ENCODE measurements at places on chromosomes 4 and X.

DNA sequence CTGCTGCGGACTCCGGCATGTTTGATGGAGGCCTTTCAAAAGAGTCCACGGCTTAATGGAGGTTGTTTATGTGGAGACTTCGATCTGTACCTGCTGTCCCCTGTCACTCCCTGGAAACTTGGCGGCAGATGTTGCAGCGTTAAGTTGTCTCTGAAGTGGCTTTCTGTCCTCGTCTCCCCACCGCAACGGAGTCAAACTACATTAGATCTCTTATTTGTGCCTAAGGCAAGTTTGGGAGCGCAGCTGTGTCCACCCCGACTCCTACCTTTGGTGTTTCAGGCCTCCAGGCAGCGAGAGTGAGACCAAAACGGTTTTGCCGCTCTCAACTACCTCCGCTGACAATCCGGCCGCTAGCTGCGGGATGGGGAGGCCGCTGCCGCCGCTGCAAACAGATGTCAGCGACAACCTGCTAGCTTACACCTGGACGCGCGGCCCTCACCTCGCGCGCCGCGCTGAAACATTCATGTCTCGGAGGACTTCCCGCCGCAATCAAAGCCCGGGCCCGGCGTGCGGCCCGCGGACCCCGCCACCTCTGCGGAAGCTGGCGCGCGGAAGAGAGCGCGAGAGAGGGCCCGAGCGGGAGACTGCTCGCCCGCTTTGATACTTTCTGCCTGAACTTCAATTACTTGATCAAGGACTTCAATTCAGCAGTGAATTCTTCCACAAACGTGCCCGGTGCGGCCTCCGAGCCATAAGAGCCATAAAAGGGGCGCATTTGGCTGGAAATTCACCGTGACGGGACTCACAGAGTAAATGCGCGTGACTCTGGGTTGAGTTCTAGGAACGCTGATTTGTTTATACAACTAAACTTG is 108.4 kb downstream of the ANTXR2 start:
- peak; percentile 23 for DNase-seq

DNA sequence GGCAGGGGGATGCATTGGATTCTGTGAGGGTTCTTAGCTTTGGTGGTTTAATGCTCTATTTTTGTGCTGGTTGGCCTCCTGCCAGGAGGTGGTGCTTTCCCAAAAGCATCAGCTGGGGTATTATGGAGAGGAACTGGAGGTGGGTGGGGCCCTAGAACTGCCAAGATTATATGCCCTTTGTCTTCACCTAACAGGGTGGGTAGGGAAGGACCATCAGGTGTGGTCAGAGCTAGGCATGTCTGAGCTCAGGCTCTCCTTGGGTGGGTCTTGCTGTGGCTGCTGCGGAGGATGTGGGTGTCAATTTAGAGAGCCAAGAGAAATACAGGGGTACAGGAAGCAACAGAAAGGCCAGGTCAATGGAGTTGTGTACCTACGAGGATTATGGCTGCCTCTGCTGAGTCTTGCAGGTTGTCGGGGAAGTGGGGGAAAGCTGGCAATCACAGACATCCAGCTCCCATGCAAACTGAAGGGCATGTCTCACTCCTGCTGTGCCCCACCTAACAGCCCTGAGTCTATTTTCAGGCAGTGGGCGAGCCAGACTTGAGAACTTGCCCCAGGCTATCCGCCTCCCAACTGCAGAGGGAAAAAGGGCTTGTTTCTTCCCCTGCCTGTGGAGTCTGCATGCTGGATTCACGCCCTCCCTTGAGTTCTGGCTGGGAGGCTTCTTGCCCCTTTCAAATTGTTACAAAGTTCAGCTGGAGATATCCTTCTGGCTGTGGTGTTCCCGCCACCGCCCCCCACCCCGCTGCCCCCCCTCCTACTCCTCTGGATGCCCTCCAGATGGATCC is 212.0 kb downstream of the COMMD8 start:
- DNase-seq: no peak

DNA sequence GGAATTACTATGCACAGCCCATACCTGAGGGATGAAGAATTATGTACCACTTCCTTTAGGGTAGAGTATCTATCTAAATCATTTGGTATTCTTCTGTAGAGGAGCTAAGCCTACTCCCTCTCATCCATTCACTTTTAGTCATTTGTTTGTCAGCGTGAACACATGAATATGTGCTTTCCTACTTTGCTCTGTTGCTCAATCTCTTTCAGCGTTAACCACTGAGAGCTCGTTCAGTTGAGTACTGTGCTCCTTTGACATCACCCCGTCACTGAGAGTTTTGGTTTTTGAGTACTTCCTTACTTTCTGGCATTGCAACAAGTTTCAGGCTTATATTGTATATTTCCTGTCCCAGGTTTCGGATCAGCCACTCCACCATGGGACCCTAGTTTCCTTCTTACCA is 700.6 kb downstream of the NLGN4X start:
- DNase-seq: no peak

DNA sequence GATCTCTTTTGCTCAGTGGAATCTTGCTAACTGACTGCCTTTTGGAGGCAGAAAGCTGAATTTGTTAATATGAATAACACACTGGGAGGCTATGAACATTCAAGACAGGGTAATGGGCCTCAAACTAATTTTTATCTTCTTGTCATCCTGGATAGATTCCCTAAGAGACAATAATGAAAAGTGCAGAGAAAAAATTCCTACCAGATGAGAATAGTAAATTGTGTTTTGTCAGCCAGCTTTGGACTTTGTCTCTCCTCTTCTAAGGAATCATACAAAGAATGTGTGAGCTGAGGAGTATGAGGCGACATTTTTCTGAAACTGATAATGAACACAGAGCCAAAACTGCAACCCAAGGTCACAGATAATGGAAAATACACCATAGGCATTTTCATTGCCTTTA is 649.3 kb downstream of the IQCM start:
- DNase-seq: no peak

GRCh38 chrX:118205421-118206395 is 89.1 kb upstream of the KLHL13 start:
- DNase-seq: no peak

DNA sequence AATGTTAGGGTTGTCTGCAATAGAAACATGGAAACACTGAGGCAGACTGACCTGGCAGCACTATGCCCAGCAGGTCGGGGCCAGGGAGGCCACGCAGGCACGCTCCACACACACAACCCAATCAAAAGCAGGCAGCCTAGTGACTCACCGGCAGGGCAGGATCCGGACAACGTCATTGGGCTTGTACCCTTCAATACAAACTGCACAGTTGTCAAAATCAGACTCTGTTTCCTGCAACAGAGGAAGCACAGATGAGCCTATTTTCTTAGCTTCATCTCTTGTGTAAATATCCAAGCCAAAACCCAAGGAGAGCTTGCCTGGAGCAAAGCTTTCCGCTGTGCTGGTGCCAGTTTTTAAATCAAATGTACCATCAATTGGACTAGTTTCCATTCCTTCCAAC is 185.8 kb downstream of the RNF150 start:
- DNase-seq: no peak

DNA sequence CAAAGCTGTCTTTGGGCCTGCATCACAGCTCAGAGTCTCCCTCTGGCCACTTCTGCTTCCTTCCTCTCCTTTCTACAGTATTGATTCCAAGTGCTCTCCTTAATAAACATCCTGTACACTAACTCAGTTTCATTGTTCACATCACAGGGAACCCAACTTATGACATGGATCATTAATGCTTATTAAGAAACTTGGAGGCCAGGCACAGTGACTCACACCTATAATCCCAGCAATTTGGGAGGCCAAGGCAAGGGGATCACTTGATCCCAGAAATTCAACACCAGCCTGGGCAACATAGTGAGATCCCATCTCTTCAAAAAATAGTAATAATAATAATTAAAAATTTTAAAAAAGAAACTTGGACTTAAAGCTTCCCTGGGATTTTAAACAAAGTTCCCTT is 89.2 kb upstream of the EFHC2 start:
- no peak for DNase-seq

GRCh38 chrX:10457092-10457491 is 163.3 kb downstream of the MID1 start:
- no peak for DNase-seq

DNA sequence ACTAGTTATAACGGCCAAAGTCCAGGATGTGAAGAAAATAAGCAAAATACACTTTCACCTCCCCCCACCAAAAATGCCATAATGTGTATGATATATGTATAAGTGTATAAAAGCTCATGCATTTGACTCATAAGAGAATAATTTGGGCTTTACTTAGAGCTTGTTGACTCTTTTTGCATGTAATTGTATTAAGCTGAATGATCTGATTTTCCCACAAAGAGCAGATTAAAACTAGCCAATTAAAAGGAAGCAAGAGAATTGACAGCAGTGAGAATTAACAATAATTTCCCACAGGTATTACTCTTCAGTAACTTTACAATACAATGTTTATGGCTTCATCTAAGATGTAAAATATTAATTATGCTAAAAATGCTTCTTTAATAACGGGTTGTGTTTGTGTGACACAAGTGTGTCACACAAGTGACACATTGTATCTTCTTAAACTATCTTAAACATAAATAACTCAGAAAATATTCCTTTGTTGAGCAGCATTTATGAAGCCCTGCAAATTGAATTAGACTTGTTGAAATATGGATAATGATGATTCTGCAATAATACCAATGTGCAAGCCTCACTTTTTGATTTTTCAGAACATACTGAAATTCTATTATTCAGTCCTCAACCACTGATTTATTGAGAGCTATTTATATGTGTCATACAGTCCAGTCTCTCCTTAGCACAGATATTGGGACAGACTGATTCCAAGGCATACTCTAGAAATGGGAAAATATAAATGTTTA is 134.5 kb downstream of the SLIT2 start:
- DNase-seq: no peak

DNA sequence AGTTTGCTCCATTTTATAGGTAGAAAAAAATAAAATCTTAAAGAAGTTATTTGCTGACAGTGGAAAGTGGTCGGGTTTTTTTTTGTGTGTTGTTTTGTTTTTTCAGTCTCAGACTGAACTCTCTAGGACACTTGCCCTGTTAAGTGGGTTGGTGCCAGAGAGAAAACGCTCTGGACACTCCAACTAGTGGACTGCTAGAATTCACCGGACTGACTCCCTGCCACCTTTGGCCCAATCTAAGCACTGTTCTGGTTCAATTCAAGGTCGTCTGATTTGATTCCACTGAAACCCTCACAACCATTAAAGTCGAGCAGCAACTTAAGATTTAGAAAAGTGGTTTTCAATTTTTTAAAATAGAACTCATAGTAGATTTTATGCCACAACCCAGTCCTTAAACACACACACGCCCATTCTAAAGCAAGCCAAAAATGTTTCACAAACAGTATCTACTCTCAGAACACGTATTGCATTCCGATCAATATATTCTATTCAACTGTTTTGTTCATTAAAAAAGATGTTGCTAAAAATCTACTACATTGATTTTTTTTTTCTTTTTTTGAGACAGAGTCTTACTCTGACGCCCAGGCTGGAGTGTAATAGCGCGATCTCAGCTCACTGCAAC is 27.3 kb downstream of the RWDD4 start:
- no peak for DNase-seq

- no peak for DNase-seq
Measured at GRCh38 chr4:75666299-75666698, 6.9 kb downstream of the G3BP2 start.

DNA sequence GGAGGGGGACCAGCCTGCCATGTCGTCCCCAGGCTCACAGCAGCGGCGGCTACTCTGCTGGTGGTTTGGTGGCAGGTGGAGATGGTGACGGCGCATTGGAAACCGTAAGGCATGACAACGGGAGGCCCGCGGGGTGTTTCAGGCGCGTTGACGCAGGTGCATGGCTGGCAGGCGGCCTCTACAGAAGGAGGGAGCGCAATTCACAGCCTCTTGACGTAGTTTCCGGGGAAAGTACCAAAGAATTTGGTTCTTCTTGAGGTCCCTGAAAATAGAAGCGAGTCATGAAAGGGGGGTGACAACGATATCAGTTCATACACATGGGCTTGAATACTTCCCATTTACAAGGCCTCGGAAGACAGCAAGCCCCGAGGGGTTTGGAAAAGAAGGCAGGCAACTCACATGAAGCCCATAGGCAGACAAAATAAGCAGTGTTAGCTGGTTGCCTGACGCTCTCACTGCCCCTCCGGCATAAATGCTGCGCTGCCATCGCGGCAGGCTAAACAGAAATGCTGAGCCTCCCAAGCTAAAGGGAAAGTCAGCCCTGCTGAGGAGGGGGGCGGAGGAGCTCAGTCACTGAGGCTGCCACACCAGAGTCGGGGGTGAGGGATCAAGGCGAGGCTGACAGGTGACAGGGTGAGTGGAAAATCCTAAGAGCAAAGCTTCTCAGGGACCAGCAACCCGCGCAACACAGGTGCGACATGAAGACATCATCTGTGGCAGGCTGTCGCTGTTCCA is 52.3 kb upstream of the PDLIM3 start:
- no peak for DNase-seq

DNA sequence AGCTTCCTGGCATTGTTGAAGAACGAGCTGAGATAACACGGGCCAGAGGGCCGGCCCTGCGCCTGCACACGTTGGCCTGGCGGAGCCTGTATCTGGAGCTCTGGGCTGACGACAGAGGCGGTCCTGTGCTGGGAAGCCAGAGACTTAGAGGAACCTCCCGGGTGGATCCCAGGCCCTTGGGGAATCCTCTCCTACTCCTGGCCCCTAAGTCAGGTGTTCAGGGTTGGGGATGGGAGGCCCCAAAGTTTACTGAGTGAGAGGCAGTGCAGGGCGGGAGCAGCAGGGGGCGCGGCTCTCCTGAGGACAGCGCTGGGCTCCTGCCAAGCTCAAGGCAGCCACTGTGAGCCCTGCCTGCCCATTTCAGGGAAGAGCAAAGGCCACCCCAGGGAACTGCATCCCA is 2.5 kb upstream of the HTRA3 start:
- DNase-seq: no peak

DNA sequence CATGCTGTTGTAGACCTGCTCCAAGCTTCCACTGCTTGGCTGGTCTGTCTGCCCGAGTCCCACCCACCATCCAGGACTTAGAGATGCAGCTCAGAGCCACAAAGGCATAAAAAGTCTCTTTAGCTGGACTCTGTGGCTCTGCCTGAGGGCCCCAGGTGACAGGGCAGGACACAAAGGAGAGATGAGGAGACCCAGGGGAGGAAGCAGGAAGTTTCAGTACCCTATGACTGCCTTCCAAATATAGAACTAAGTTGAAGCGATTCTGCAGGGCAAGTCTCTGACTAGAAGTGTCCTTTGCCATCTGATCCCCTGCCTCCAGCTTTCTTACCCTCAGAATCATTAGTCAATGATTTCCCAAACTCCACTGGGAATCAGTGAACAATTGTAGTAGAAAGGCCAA is 11.2 kb upstream of the CXCR3 start:
- no peak for DNase-seq

DNA sequence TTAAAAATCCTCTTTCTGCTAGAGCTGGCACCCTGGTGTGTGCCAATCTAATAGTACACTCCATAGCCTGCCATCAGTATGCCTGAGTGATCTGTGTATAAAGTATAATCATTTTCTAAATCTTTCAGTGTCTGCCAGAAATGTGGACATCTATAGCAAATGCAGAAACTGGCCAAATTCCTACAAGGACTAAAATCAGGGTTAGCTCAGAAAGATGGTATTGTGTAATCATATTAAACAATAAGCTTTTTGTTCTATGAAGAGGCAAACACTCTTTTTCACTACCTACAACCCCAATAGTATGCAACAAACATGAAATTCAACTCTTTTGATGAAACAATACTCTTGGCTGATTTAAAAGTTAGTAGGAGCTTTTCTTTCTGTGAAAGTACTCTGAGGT is 7.7 kb upstream of the TXLNG start:
- DNase-seq: no peak

GRCh38 chr4:25146076-25146475 is 14.2 kb downstream of the SEPSECS start:
- DNase-seq: no peak

GRCh38 chr4:40874331-40874730 is 124.6 kb downstream of the NSUN7 start:
- no peak for DNase-seq
